Activated B cell treated with CpG ODN at 0.5 μM for 24 hours (primary cell): ENCODE measurements at places on chromosomes 3 and 15. TPM values are rescaled to one million over a fixed set of nuclear protein-coding genes. Genes with fewer than 3 reads are reported as not detected.
A peak's percentile ranks its signal among the peaks of the same experiment; 100 is the strongest.

GRCh38 chr3:134294302-134295280 lies 43.9 kb upstream of the RYK start:
- DNase-seq = no peak
- no peak overlapping the region for H3K4me3 ChIP-seq
- no peaks in the 10 kb centered on the region for H3K4me1 ChIP-seq
- H3K27ac ChIP-seq = no peak overlapping the region

Gene SI
- total RNA-seq = not detected in 2 replicates

DNA sequence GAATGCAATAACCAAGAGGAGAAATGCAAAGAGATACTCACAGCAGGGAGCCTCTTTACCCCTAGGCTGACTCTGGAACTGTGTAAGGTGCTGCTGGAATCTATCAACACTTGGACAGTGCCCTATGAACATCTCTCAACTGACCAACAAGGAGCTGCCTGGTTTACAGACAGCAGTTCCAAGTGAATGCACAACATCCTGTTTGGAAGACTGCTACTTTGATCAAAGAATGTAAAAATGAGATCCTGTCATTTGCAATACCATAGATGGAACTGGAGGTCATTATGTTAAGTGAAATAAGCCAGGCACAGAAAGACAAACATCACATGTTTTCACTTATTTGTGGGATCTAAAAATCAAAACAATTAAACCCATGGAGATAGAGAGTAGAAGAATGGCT lies 136.3 kb downstream of the IMPG2 start:
- no peaks in the 10 kb centered on the region for H3K36me3 ChIP-seq
- DNase-seq = no peak
- H3K4me3 ChIP-seq = no peak overlapping the region
- no peaks in the 10 kb centered on the region for H3K4me1 ChIP-seq
- H3K27me3 ChIP-seq = peaks cover 4% of the 10 kb centered on the region

DNA sequence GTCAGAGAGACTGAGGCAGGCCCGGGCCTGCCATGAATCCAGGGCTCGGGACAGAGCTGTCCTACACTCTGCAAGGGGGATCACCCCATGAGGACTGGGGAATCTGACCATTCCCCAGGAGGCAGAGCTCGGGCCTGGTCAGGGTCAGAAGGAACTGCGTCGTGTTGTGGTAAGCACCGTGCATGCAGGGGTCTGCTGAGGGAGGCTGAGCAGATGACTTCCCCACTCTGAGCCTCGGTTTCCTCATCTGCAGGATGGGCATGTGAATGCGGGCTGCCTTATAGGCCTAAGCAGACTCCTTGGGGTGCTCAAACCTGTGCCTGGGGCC lies 61.6 kb upstream of the IQSEC1 start:
- no peak for DNase-seq
- H3K27ac ChIP-seq = no peak overlapping the region
- no peaks in the 10 kb centered on the region for H3K4me1 ChIP-seq

DNA sequence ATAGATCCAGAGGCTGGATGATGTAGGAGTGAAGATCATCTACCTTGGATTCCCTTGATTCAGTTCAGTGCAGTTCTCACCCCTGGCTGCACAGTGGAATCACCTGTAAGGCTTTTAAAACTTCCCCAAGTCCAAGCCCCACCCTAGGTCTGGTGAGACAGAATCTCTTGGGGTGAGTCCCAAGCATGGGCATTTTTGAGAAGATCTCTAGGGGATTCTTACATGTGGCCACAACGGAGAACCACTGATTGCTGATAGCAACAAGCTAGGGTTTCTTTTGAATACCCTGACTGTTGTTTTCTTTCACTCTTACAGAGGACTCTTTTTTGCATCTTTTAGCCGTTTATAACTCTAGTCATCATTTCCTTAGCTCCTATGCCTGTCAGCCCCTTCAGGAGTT lies 204.9 kb upstream of the RASGRP1 start:
- no peaks in the 10 kb centered on the region for H3K36me3 ChIP-seq
- H3K27me3 ChIP-seq = peaks cover 8% of the 10 kb centered on the region
- no peak overlapping the region for H3K27ac ChIP-seq
- H3K4me1 ChIP-seq = no peaks in the 10 kb centered on the region

- H3K4me3 ChIP-seq = peak within 1 kb of the TSS; percentile 92
- no peaks in the 10 kb centered on the region for H3K27me3 ChIP-seq
- peak; percentile 88 for DNase-seq
- peaks cover 38% of the 10 kb centered on the region for H3K4me1 ChIP-seq
- H3K27ac ChIP-seq = peak within 1 kb of the TSS; percentile 83
- peaks cover 3% of the 10 kb centered on the region for H3K36me3 ChIP-seq
Measured at GRCh38 chr3:48898383-48899234, at the start of gene SLC25A20. SLC25A20 (minus strand) TSS chr3:48898882; CDS start chr3:48898794, 88 bp downstream.

DNA sequence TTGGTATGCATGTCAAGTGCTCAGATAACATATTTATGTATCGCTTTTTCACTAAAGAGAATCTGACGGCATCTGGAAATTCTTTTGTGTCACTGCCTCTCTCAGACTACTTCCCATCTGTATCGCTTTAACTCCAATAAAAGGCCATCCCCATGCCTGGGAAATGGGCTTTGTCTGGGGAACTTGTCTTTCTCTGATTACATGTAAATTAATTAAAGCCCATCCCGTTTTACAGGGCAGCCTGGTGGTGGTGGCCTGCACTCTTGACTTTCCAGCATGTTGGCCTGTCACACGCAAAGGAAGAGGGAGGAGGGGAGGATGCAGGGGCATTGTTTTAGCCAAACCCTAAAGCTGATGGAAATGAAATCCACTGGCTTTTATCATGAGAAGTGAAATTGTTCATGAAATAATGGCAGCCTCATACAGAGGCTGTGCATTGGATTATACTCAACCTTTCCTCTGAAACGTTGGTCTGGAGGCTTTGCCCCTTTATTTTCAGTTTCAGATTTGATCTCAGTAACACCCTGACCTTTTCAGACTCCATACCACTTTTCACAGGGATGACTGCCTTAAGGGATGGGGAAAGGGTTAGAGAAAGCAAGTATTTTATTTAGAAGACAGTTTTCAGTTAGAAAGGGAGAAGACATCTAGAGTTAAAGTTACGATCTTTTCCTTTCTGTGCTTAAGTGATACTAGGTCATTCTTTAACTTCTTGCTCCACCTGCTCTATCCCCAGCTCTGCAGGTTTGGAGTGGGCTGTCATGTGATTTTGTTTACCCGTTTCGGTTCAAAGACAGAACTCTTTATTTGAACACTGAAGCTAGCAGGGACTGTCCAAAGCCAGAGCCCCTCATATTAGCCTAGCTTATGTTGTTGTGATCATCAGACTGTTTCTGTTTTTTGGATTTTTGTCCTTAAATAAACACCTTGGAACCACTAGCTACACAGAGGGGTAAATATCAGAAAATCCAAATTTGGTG lies 94.6 kb upstream of the CTDSPL start:
- no peak for DNase-seq
- H3K36me3 ChIP-seq = no peaks in the 10 kb centered on the region
- H3K27me3 ChIP-seq = no peaks in the 10 kb centered on the region
- no peak overlapping the region for H3K27ac ChIP-seq
- no peak overlapping the region for H3K4me3 ChIP-seq

DNA sequence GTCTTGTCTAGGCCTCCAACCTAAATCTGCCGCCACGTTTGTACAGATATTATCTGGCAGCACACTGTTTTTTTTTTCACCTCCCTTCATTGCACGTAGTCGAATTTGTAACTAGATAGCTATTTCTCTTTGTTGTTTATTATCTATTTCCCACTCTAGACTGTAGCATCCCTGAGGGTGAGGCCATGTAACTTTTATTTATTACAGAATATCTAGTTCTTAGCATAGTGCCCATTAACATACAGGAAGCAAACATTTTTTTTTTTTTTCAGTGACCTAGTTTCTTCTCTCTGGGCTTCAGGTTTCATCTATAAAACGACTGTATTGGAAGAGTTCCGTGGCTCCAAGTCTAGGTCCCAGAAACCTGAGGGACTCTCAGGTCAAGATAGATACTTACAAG lies 354.3 kb downstream of the FGF12 start:
- no peaks in the 10 kb centered on the region for H3K36me3 ChIP-seq
- no peak overlapping the region for H3K27ac ChIP-seq
- no peaks in the 10 kb centered on the region for H3K27me3 ChIP-seq
- no peak overlapping the region for H3K4me3 ChIP-seq

DNA sequence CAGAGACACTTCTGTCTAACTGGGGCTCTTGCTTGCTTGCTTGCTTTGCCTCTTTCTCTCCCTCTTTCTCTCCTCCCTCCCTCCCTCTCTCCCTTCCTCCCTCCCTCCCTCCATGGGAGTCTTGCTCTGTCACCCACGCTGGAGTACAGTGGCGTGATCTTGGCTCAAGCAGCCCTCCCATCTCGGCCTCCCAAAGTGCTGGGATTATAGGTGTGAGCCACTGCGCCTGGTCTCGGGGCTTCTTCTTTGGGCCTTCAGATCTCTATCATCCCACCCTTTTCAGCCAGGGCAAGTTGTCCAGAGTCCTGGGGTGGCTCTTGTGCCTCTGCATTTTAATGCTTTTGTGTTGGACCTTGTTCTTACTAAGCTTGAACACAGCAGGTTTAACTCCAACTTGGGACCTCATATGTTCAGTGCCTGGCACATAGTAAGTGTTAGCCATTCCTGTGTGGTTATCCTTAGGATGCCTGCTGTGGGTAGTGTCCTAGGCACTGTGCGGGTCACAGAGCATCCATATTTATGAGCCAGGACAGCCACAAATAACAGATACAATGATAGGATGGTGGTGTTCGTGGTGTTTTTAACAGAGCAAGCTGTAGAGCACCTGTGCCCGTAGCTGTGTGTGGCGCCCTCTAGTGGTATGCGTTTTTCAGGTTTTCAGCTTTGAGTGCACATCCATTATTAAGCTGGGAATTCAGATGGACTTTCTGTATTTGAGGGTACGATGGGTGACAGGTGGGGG lies 75.1 kb downstream of the CCK start:
- peaks cover 44% of the 10 kb centered on the region for H3K4me1 ChIP-seq
- peak; percentile 40 for DNase-seq
- H3K4me3 ChIP-seq = peak overlapping the region; percentile 28
- no peaks in the 10 kb centered on the region for H3K27me3 ChIP-seq
- peak overlapping the region; percentile 63 for H3K27ac ChIP-seq

- H3K36me3 ChIP-seq = no peaks in the 10 kb centered on the region
- H3K27ac ChIP-seq = peak overlapping the region; percentile 27
- no peak for DNase-seq
Measured at GRCh38 chr3:41522612-41523011, 323.3 kb downstream of the CTNNB1 start.

DNA sequence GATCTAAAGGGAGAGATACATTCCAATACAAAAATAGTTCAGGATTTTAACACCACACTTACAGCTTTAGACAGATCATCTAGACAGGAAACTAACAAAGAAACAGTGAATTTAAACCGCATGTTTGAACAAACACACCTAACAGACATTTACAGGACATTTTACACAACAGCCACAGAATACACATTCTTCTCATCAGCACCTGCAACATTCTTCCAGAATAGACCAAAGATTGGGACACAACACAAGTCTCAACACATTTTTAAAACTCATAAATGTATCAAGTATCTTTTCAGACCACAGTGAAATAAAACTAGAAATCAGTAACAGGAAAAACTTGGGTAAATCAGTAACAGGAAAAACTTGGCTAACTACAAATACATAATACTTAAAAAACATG lies 256.3 kb downstream of the MCTP2 start:
- peaks cover 2% of the 10 kb centered on the region for H3K27me3 ChIP-seq
- H3K4me1 ChIP-seq = peaks cover 1% of the 10 kb centered on the region
- H3K36me3 ChIP-seq = peaks cover 8% of the 10 kb centered on the region
- DNase-seq = no peak
- no peak overlapping the region for H3K27ac ChIP-seq

DNA sequence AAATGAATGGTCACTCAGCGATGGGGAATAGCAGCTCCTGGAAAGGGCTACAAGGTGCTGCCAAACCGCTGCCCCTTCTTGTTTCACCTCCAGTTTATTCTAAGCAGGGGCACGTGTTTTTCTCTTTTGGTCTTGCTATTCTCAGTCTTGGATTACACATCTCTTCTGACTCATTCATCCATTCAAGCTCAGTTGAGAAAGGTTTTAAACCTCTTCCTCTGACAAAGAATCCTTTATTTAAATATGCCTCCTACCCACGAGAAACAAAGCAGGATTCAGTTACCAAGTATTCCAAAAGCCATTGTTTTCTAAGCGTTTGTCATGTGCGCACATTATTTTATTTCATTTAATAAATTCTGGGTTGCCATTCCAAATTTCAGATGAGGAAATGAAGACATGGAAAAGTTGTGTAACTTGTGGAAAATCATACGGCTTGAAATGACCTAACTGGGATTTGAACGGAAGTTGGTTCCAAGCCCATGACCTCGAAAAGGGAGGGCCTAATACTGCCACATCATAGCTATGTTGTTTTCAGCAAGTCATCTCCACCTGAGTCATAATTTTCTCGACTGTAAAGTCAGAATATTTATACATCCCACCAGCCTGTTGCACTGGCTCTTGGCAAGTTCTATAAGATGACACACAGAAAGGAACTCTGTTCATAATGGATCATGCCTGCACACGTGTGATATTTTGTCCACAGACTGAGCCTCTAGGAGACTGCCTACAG lies 292.0 kb upstream of the SLCO3A1 start:
- H3K27ac ChIP-seq = no peak overlapping the region
- no peak for DNase-seq
- H3K4me1 ChIP-seq = no peaks in the 10 kb centered on the region
- H3K36me3 ChIP-seq = no peaks in the 10 kb centered on the region
- H3K4me3 ChIP-seq = no peak overlapping the region

DNA sequence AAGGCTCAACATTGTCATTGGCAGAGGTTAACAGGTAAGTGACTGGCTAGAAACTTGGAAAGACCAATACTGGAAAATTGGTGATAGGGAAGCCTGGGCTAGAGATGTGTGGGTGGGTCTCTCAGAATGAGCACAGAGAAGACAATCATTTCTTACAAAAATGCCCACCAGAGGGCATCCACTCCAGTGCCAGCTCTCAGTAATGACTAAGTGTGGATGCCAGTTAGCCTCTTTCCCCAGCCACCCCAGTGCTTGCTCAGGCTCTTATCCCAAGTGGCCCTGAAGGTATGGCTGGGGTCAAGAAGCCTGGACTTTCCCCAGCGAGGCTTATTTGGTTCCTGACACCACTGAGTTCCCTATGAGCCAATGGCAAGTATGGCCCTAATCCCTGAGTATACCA lies 115.9 kb upstream of the ST8SIA2 start:
- H3K4me1 ChIP-seq = no peaks in the 10 kb centered on the region
- DNase-seq = no peak
- H3K36me3 ChIP-seq = no peaks in the 10 kb centered on the region
- no peaks in the 10 kb centered on the region for H3K27me3 ChIP-seq

GRCh38 chr3:15495461-15496340 lies 25.8 kb downstream of the COLQ start:
- no peak overlapping the region for H3K4me3 ChIP-seq
- H3K4me1 ChIP-seq = no peaks in the 10 kb centered on the region
- no peaks in the 10 kb centered on the region for H3K36me3 ChIP-seq
- no peaks in the 10 kb centered on the region for H3K27me3 ChIP-seq
- no peak for DNase-seq

Gene VWA5B2
- 0.42 and 0.76 TPM in 2 replicates for total RNA-seq

GRCh38 chr15:61115679-61116078 lies 113.4 kb downstream of the RORA start:
- no peaks in the 10 kb centered on the region for H3K36me3 ChIP-seq
- H3K4me3 ChIP-seq = no peak overlapping the region
- H3K27me3 ChIP-seq = peaks cover 2% of the 10 kb centered on the region
- DNase-seq = no peak
- H3K4me1 ChIP-seq = no peaks in the 10 kb centered on the region

GRCh38 chr15:68783226-68784058 lies 37.3 kb downstream of the ANP32A start:
- H3K4me1 ChIP-seq = peaks cover 31% of the 10 kb centered on the region
- H3K4me3 ChIP-seq = no peak overlapping the region
